ENCODE measurements at places on chromosomes 6 and 20.

DNA sequence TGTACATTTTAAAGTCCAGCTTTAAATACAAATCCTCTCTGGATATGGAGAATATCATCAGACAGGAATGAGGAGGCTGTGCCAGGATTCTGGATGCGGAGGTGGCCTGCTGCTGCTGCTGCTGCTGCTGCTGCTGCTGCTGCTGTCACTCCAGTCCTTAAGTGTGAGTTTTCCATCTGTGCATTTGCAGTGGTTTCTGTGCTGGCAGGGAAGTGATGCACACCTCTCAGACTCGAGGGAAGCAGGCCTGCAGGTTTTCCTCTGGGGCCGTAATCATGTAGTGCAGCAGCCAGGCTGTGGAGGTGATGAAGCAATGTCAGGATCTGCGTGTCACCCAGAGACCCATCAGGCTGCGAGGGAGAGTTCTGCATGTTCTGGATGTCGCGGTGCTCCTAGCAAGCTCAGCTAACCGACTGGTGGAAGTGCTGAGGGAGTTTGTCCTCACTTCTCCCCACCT is 32.0 kb downstream of the CFAP61 start:
- DNase-seq = no peak

DNA sequence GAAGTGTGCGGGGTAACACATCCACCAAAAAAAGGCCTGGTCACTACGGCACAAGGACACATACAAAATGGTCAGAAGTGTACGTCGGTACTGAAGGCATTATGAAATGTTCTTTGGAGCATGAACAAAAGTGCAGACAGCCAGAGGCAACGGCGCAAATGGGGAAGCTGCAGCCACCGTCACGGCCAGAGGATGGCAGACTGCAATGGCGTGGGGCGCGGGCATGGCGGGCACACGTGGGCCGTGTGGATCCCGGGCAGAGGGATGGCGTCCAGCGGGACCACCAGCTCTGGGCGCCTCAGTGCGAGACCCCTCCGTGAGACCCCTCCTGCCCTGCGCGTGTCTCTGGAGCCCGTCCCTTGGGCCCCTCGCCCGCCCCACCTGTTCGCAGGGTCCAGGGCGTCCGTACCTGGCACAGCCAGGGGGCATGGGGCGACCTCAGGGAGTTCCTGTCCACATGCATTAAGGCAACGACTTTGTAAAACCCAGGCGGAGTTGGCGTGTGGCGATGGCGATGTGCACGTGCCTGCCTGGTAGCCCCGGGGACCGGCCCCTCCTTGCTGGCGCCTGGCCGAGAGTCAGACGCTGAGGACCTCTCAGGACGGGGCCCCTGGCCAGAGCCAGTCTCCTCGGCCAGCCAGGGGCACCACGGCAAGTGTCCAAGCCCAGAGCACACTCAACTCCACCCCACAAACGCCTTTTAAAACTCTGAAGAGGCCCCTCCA is 39.5 kb upstream of the CHRNA4 start:
- DNase-seq = no peak

- no peak for DNase-seq
Measured at GRCh38 chr20:20628314-20628713, 84.1 kb downstream of the RALGAPA2 start.

DNA sequence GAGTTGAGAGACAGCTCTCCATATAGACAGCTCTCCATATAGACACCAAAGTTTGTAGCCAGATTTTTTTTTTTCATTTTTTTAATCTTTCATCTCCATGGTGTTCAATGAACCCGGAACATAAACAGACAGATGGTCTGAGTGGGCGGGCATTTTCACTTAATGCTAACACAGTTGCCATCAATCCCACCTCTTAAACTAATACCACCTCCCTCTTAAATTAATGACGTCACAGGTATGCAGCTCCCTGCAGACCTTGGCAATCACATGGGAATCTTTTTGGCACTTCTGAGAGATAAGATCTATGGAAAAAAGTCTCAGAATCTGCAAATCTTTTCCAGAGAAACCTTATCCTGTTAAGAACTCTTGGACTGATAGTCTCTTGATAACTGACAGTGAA is 43.2 kb downstream of the PFDN4 start:
- no peak for DNase-seq

GRCh38 chr20:48169650-48170225 is 384.5 kb upstream of the SULF2 start:
- no peak for DNase-seq

DNA sequence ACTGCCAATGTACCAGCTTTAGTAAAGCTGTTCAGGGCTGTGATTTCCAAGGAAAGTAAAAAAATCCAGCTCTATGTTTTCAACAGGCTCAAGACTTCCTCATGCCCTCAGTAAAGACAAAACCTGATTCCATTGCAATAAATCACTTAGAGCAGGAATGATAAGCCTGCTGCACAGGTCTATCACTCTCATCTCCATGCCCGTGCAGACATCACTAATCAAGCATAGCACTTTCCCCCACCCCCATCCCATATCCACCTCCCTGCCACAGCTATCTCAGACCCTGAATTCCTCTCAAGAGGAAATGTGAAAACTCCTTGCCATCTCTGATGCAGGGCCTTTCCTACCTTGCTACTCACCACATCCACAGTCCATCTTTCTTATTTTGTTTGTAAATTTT is 554.9 kb downstream of the MAFB start:
- no peak for DNase-seq

DNA sequence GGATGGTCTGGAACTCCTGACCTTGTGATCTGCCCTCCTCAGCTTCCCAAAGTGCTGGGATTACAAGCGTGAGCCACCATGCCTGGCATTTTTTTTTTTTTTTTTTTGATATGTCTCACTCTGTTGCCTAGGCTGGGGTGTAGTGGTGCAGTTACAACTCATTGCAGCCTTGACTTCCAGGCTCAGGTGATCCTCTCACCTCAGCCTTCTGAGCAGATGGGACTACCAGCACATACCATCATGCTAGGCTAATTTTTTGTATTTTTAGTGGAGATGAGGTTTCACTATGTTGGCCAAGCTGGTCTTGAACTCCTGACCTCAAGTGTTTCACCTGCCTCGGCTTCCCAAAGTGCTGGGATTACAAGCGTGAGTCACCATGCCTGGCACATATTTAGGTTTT is 34.3 kb downstream of the PHF20 start:
- no peak for DNase-seq

- no peak for DNase-seq
Measured at GRCh38 chr20:50645253-50646068, 45.9 kb downstream of the RIPOR3 start.

- no peak for DNase-seq
Measured at GRCh38 chr6:33170176-33171015, 21.9 kb downstream of the COL11A2 start.

GRCh38 chr6:139944976-139945375 is 570.5 kb upstream of the CITED2 start:
- no peak for DNase-seq

GRCh38 chr6:16061818-16062217 is 67.1 kb upstream of the MYLIP start:
- no peak for DNase-seq

DNA sequence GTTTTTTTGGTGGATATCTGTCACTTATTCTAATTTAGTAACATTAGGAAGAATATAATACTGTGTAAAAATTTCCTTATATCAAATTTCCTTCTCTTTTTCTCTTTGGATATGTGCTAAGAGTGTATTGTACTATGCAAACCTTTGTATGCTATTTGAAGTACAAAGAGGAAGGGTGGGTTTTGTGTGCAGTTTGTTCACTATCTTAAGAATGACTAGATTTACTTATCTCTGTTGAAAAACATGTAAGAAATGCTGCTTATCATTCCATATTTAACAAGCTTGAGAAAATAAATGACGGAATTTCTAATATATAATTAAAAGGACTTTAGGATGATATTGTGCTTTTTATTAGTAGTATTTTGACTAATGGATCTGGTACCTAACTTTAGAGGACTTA is 13.1 kb downstream of the CD2AP start:
- DNase-seq = no peak

DNA sequence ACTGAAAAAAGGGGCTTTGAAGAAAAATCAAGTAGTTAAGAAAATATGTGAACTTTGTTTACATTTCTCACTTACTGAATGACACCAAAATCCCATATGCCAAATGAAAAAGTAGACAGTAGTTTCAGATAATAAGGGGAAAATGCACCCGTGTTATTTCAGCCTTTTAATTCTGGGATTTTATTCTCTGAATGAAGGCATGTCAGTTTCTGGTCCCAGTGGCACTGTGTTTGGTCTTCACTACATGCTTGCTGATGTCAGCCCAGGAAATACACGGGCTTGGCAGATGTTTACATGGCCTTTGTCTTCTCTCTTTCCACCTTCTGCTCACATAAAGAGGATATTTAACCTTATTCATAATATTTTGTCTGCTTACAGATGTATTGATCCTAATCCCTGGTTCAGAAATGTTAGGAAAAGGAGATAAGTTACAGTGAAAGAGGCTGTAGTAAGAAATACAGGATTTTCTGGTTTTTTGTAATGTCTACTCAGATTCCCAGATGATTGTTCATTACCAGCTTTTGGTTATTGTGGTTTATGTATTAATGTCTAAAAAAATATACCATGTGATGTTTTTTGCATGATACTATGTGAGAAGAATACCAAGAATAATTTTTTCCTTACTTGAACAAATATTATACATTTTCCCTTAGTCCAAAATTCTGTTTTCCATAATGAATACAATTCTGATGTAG is 27.7 kb downstream of the DSE start:
- no peak for DNase-seq

DNA sequence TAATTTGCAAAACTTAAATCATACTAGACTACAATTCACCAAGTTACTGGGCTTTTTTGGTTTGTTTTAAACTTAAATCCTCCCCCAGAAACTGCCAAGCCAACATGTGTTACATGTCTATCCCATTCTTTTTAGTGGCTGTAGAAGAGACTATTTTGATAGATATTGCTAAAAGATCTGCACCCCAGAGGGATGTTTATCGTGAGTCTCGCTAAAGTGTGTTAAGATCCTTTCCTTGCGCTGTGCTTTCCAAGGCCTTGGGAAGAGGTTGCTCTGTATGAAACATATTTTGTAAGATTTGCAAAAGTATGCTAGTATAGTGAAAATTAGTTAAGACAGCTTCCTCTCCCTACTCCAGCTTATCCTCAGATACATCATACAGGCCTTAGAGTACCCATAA is 63.0 kb downstream of the GPX5 start:
- no peak for DNase-seq

GRCh38 chr6:141097471-141097870 is 1035.3 kb upstream of the GJE1 start:
- DNase-seq = no peak

GRCh38 chr6:3194535-3195419 is 32.7 kb downstream of the TUBB2B start:
- DNase-seq = no peak

DNA sequence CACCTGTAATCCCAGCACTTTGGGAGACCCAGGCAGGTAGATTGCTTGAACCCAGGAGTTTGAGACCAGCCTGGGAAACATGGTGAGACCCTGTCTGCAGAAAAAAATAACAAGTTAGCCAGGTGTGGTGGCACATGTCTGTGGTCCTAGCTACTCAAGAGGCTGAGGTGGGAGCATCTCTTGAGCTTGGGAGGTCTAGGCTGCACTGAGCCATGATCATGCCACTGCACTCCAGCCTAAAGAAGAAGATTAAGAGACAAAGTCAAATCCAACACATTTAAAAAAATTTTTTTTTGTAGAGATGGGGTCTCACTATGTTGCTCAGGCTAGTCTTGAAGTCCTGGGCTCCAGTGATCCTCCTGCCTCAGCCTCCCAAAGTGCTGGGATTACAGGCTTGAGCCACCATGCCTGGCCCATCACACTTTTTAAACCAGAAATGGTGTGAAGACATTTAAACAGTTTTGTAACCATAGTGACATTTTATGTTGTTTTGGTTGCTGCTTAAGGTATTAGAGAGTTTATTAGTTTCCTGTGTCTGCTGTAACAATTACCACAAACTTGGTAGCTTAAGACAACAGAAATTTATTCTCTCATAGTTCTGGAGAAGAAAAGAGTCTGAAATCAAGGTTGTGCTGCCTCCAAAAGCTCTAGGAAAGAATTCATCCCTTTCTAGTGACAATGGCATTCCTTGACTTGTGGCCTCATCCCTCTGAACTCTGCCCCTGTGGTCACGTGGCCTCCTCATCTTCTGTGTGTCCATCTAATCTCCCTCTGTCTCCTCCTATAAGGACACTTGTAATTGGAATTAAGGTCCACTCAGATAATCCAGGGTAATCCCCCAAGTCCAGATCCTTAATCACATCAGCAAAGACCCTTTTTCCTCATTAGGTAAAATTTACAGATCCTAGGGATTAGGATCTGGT is 104.6 kb upstream of the TNFAIP3 start:
- no peak for DNase-seq

- DNase-seq = peak; percentile 71
Measured at GRCh38 chr6:139337830-139338229, 36.6 kb downstream of the CITED2 start.

- no peak for DNase-seq
Measured at GRCh38 chr20:18712882-18713281, 100.7 kb upstream of the SCP2D1 start.

DNA sequence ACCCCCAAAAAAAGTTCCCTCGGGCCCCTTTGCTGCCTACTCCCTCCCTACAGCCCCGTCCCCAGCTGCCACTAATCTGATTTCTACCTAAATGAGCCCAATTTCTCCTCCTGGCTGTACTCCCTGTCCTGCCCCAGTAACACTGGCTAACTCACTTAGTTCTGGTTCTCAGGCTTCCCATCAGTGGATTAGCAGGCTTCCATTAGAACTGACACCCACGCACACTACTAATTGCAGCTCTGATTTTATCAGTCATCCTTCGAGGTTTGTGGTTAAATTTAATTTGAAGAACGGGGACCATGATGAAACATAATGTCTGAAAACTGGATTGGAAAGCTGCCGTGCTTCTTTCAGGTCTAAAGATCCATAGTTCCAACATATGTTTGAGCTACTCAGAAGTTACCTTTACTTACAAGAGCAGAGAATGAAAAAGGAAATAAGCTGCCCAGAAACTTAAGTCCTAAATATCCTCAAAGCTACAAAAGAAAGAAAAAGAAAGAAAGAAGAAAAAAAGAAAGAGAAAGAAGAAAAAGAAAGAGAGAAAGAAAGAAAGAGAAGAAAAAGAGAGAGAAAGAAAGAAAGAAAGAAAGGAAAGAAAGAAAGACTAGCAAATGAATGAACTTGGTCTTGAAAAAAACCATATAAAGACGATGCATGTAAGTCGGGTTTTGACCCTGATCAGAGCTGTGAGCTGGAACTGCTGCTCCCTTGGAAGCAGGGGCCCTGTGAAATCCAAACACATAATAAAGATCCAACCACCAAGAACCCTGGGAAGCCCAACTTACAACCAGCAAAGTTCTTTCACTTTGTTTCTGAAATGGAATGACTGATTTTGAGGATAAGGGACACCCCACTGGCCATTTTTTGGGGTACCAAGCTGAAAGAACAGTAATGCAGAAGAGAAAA is 51.7 kb downstream of the CNKSR3 start:
- no peak for DNase-seq

All from KBM-7 (cell line).